Liver (tissue), 10 donors: ENCODE measurements at places on chromosomes 7 and 10.

GRCh38 chr10:102814873-102815661, 22.1 kb downstream of the CYP17A1 start:
- H3K4me3 ChIP-seq, result no peak overlapping the region
- H3K27ac ChIP-seq, result peak overlapping the region; percentile 79
- peaks cover 27% of the 10 kb centered on the region for H3K4me1 ChIP-seq
- peaks cover 23% of the 10 kb centered on the region for H3K36me3 ChIP-seq
- no peaks in the 10 kb centered on the region for H3K27me3 ChIP-seq

GRCh38 chr7:157502701-157503111, 165.9 kb downstream of the DNAJB6 start:
- H3K36me3 ChIP-seq, result no peaks in the 10 kb centered on the region
- no peak overlapping the region for H3K4me3 ChIP-seq
- DNase-seq, result no peak

- no peaks in the 10 kb centered on the region for H3K27me3 ChIP-seq
Observed at GRCh38 chr7:5231116-5231515, 41.1 kb downstream of the WIPI2 start.

GRCh38 chr10:3056280-3057037, 10.9 kb upstream of the PFKP start:
- H3K27ac ChIP-seq, result no peak overlapping the region
- no peak overlapping the region for H3K4me3 ChIP-seq
- no peaks in the 10 kb centered on the region for H3K36me3 ChIP-seq
- no peaks in the 10 kb centered on the region for H3K27me3 ChIP-seq

DNA sequence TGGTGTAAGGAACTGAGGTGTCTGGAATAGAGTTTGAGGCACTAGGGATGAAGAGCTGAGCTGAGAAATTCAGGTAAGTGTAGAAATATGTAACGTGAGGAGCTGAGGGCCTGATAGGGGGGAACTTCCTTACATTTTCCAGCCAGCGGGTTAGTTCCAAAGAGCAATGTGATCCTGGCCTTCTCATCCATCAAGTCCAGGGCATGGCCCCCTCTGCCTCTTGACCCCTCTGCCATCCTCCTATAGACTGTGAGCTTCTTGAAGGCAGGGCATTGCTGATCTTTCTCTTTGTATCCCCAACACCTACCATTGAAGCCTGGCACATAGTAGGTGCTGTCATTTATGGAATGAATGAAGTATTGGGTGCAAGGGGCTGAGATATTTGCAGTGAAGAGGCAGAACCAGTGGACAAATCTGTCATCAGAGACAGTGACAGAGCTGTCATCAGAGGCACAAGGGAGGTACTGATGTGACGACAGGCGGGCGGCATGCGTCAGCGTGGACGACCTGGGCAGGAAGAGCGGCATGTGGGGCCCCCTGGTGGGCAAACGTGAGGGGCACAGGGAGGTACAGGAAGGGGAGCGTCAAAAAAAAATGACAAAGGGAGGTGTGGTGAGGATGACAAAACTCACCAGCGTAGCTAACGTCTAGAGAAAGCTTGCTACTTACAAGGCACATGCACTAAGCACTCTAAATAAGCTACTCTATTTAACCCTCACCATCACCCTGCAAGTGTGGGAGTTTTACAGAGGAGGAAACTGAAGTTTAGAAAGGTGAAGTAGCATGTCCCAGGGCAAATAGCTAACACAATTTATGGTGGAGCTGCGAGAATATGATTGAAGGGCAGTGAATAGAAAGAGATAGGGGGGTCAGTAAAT, 5.2 kb upstream of the CAMK2G start:
- H3K36me3 ChIP-seq, result no peaks in the 10 kb centered on the region
- H3K4me1 ChIP-seq, result peaks cover 3% of the 10 kb centered on the region
- H3K4me3 ChIP-seq, result no peak overlapping the region
- no peaks in the 10 kb centered on the region for H3K27me3 ChIP-seq
- DNase-seq, result peak; percentile 85
- H3K27ac ChIP-seq, result no peak overlapping the region

- DNase-seq, result no peak
- no peak overlapping the region for H3K27ac ChIP-seq
- no peaks in the 10 kb centered on the region for H3K27me3 ChIP-seq
- no peaks in the 10 kb centered on the region for H3K4me1 ChIP-seq
- no peaks in the 10 kb centered on the region for H3K36me3 ChIP-seq
Observed at GRCh38 chr7:24191362-24191761, 92.6 kb upstream of the NPY start.

DNA sequence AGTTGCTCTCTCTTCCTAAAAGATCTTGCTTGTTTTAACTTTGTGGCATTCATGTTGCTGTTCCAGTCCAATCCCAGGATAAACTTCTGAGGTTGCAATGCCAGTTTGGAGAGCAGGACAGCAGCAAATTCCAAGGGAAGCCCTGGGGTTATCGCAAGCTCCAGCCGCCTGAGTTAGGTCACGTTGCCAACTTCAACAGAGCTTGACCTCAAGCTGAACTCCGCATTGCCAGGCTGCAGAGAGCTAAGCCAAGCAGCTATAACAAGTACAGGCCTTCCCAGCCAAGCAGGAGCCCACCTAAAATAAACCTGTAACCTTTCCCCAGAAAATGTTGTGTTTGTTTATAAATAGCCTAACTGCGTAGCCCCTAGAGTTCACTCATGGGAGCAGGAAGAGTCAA, 138.9 kb upstream of the LYZL1 start:
- no peaks in the 10 kb centered on the region for H3K36me3 ChIP-seq
- no peak overlapping the region for H3K27ac ChIP-seq
- H3K27me3 ChIP-seq, result no peaks in the 10 kb centered on the region
- no peak for DNase-seq
- no peaks in the 10 kb centered on the region for H3K4me1 ChIP-seq

GRCh38 chr10:73096041-73096448, 621 bp downstream of the P4HA1 start:
- peaks cover 5% of the 10 kb centered on the region for H3K4me1 ChIP-seq
- peak; percentile 69 for DNase-seq
- H3K27me3 ChIP-seq, result no peaks in the 10 kb centered on the region
- peaks cover 2% of the 10 kb centered on the region for H3K36me3 ChIP-seq

DNA sequence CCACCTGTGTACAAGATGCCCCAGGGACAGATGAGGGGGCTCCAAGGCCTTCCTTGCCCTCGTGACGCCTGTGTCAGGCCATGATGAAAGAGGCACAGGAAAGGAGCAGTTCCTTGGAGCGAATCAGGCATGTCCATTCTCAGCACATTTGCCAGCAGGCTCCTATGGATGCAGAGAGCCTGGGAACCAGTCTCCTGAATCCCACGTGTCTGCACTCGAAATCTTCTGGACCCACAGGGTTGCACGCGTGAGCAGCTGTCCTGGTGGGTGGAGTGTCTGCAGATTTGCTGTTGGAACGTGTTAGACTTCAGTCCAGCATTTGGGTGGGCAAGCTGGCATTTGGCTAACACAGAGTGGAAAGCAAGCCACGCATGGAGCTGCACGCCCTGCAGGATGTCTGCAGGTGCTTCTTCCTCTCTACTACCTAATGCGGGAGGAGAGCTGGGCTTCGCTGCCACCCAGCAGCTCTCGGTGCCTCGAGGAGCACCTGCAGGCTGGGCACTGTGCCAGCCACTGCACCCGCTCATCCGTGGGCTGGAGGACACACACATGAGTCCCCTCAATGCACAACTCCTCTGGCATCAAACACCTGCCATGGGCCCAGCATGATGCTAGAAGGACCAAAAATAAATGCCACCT, 140.7 kb downstream of the PAXIP1 start:
- no peak overlapping the region for H3K4me3 ChIP-seq
- H3K27ac ChIP-seq, result no peak overlapping the region
- no peaks in the 10 kb centered on the region for H3K4me1 ChIP-seq
- no peaks in the 10 kb centered on the region for H3K36me3 ChIP-seq
- H3K27me3 ChIP-seq, result no peaks in the 10 kb centered on the region
- no peak for DNase-seq

- no peak overlapping the region for H3K4me3 ChIP-seq
- H3K36me3 ChIP-seq, result no peaks in the 10 kb centered on the region
- peaks cover 3% of the 10 kb centered on the region for H3K27me3 ChIP-seq
- H3K4me1 ChIP-seq, result no peaks in the 10 kb centered on the region
- no peak overlapping the region for H3K27ac ChIP-seq
Observed at GRCh38 chr7:8362723-8363369, 70.6 kb upstream of the NXPH1 start.

GRCh38 chr10:132536241-132536876, 1.2 kb upstream of the INPP5A start:
- no peak for DNase-seq
- peak overlapping the region; percentile 71 for H3K4me3 ChIP-seq
- peak overlapping the region; percentile 62 for H3K27ac ChIP-seq
- no peaks in the 10 kb centered on the region for H3K36me3 ChIP-seq
- H3K27me3 ChIP-seq, result no peaks in the 10 kb centered on the region

DNA sequence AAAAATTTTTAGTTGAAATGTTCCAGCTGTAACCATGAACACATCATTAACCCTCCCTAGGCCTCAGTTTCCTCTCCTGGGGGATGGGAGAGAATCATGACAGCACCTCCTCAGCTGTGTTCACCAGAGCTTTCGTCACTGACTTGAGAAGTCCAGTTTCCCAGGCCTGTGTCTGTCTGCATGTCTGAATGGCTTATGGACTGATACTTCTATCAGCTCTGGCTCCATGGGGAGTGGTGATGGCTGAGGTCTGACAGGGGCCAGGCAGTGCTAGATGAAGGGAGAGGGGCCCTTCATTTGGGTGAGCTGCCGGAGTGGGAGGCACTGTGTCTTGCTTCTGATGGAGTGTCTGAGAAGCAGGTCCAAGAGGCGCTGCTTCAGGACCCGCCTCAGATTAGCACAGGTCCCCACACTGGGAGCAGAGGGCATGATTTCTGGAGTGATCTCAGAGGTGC, 192.9 kb downstream of the PTPN20 start:
- no peak overlapping the region for H3K4me3 ChIP-seq
- no peak overlapping the region for H3K27ac ChIP-seq
- no peaks in the 10 kb centered on the region for H3K27me3 ChIP-seq
- H3K4me1 ChIP-seq, result no peaks in the 10 kb centered on the region

DNA sequence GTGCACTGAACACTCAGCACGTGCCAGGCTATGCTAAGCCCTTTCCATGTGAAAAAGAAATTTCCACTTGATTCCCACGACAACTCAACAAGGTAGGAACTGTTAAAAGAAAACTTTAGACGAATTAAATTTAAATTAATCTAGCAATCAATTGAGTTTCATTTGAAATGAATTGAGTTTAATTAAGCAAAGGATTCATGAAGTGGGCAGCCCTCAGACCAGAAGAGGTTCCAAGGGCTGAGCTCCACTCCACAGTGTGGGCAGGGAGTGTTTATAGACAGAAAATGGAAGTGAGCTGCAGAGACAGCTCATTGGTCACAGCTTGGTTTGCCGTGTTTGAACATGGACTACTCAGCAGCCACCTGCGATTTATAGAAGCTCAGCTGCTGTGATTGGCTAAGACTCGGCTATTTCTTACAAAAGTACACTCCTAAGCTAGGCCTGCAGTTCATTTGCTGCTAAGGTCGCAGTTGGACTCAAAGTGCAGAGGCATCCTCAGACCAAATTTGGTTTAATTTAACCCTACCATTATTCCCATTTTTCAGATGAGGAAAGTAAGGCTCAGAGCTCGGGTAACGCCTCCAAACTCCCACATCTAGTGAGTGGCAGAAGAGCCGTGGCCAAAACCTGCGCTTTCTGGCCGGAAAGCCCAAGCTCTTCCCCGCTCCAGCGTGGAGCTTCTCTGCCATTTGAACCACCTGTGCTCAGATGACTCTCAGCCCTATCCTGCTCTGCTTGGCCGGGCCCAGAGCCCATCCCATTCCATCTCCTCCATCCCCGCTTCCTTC, 24.9 kb downstream of the CALML3 start:
- no peaks in the 10 kb centered on the region for H3K27me3 ChIP-seq
- no peak overlapping the region for H3K27ac ChIP-seq
- no peaks in the 10 kb centered on the region for H3K36me3 ChIP-seq
- DNase-seq, result no peak

DNA sequence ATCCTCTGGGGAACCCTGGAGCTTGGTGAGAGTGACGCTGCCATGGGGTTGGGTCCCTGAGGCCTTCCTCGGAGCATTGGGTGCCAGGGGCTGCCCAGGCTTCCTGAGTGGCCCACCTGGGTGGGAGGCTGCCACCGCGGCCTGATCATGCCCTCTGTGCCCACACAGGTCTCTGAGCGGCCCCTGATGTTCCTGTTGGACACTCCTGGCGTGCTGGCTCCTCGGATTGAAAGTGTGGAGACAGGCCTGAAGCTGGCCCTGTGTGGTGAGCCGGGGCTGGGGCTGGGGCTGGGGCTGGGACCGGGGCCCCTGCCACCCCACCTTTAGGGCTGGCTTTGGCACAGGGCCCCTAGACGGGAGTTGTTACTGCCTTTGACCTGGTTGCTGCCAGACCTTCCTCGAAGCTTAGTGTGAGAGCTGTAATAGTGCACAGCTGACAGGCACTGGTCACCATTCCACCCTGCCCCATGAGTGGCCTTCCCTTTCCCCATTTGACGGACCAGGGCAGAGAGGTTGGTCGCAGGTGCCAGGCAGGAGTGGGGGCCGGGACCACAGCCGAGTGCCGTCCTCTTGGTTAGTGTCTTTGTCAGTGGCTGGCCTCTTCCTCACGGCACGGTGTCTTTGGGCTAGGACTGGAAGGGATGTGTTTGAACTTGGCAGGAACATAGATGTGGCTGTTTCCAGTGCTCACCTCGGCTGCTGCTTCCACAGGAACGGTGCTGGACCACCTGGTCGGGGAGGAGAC, 8.2 kb downstream of the MTG1 start:
- DNase-seq, result no peak
- no peak overlapping the region for H3K4me3 ChIP-seq
- H3K27ac ChIP-seq, result no peak overlapping the region
- H3K27me3 ChIP-seq, result no peaks in the 10 kb centered on the region
- no peaks in the 10 kb centered on the region for H3K4me1 ChIP-seq

GRCh38 chr10:15370856-15371701, at the start of gene FAM171A1:
Gene FAM171A1, minus strand, starts transcription at chr10:15371289. Its CDS starts 237 bp downstream, at chr10:15371052.
- H3K36me3 ChIP-seq, result no peaks in the 10 kb centered on the region
- peak within 1 kb of the TSS; percentile 46 for H3K27ac ChIP-seq
- H3K27me3 ChIP-seq, result no peaks in the 10 kb centered on the region
- peaks cover 5% of the 10 kb centered on the region for H3K4me1 ChIP-seq
- H3K4me3 ChIP-seq, result peak within 1 kb of the TSS; percentile 62
- DNase-seq, result peak; percentile 47

DNA sequence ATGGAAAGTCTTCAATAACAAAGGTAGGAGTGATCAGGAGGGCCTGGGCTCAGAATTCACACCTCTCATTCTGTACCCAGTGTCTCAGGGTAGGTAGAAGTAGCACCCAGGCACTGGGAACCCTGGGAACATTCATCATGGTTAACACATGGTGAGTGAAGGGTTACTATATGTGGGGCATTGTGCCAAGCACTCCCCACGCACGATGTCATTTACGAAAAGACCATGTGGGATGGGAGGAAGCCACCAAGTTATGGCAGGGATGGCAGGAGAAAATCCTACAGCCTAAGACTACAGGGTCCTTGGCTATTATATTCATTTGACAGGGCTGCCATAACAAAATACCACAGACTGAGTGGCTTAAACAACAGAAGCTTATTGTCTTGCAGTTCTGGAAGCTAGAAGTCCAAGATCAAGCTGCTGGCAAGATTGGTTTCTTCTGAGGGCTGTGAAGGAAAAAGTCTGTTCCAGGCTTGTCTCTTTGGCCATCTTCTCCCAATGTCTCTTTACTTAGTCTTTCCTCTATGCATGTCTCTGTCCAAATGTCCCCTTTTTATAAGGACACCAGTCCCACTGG, 27.7 kb upstream of the DDIT4 start:
- H3K4me3 ChIP-seq, result no peak overlapping the region
- DNase-seq, result no peak
- peaks cover 35% of the 10 kb centered on the region for H3K4me1 ChIP-seq
- no peak overlapping the region for H3K27ac ChIP-seq

GRCh38 chr7:39958038-39958437, 8.0 kb downstream of the CDK13 start:
- peaks cover 45% of the 10 kb centered on the region for H3K4me1 ChIP-seq
- no peak for DNase-seq
- H3K4me3 ChIP-seq, result no peak overlapping the region
- no peaks in the 10 kb centered on the region for H3K36me3 ChIP-seq
- H3K27me3 ChIP-seq, result no peaks in the 10 kb centered on the region
- no peak overlapping the region for H3K27ac ChIP-seq
